Renal cortex interstitium (tissue), 15 donors: ENCODE measurements at places on chromosomes 11 and 22. TPM values are rescaled to one million over a fixed set of nuclear protein-coding genes. Genes with fewer than 3 reads are reported as not detected.

The NUCB2 gene
- polyA plus RNA-seq: 75.3 TPM

DNA sequence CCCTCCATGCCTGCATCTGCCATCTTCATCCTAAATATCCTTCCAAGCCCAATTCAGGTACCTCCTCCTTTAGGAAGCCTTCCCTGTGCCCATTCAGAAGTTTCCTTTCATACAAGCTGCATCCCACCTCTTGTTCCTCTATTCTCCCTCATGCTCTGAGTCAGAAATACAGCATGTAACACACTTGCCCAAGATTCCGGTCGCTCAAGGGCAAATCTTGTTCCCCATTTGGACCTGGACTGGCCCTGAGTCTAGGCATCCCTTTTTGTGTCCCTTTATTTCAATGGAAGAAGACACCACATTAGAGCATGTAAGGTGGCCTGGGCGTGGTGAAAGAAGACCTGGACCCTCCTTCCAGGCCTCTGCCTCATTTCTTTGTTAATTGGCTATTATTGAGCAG lies 38.5 kb downstream of the RTL6 start:
- no peak for DNase-seq

DNA sequence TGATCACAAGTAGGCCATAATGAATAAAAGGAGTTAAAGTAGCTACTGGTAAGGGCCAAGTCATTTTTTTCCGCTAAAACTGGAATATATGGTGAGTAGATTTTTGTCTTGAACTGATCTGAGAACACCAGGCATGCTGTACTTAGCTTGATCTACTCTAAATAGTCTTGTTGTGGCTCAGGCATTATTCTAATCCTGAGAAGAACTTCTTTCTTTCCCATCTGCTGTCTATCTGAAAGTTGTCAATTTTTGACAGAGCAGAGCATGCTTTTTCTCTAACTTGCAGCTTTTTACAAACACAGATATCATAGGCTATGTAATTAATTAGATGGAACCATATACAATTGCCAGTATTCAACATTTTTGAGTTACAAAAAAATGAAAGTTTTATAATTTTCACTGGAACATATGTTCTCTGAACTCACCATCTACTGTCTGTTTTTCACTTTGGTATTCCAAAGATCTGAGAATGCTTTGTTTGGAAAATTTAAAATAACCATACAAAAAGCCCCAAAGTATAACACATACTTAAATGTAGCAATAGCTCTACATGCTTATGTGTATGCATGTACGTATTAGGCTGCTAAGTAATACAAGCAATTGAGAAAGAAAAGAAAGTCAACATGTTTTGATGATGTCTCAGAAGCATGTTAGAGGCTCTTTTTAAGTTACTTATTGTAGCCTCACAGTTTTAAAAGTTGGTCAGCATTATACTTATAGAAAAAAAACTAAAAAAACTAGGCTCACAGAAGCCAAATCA lies 542.7 kb upstream of the LUZP2 start:
- no peak for DNase-seq

DNA sequence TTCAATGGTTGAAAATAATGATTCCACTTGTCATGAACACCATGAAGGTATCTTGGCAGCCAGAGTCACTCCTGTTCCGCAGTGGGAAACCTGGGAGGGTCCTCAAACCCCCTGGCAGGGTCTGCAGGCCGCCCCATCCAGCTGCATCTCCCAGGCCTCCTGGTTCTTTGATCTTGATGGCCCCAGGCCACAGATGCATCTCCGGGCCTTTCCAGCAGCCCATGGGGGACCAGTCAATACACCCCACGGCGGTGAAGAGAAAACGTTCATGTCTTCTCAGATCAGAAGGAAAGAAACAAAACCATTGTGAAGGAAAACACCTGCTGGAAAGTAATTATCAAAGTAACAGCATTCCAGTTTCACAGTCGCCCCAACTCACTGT lies 1.8 kb upstream of the TTLL8 start:
- DNase-seq: no peak

DNA sequence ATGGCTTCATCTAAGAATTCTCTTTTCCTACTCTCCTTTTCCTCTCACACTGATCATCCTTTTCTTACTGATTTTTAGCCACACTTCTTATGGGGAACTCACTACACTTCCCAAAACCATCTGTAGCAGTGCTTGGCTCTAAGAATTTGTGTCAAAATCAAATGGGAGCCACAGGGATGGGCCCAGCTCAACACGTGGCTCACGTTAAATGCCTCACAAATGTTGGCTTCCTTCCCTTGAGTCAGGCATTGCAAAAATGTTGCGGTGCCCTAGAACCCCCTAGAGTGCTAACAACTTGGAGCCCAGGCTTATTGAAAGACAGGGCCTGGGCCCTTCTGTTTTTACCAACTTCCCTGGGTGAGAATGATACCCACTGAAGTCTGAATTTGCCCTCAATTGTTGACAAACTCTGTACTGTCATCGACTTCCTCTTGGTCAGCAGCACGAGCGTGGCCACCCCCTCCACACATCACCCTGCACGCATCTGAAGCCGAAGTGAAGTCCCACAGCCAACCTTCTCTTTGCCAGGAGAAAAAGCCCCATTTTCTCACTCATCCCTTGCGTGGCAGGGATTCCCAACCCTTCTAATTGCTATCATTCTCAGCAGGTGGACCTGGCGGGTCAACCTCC lies 69.7 kb downstream of the ELFN2 start:
- DNase-seq: no peak

The CEP126 gene
- 7.3 TPM for polyA plus RNA-seq
